T-helper 2 cell treated with Interferon-gamma antibody and Interleukin-4, amounts not matched to agents 100 ng/mL and 5 ng/mL, for 36 hours (primary cell): ENCODE measurements at places on chromosomes 13 and 19. TPM values are rescaled to one million over a fixed set of nuclear protein-coding genes. Genes with fewer than 3 reads are reported as not detected.

LCP1 gene
- 1,131 and 1,165 TPM in 2 replicates for total RNA-seq

VSTM1 gene
- not detected in 2 replicates for total RNA-seq

ZNF554 gene
- total RNA-seq = 2.9 and 3.4 TPM in 2 replicates

PCDH8 gene
- total RNA-seq = 1.2 and 1.3 TPM in 2 replicates

LGALS13 gene
- not detected in 2 replicates for total RNA-seq

CGB5 gene
- not detected in 2 replicates for total RNA-seq

ZNF829 gene
- total RNA-seq = 4.4 and 4.5 TPM in 2 replicates

RCBTB1 gene
- total RNA-seq = 18.8 and 19.7 TPM in 2 replicates

EFNB2 gene
- total RNA-seq = 0.07 and 0.11 TPM in 2 replicates

CCDC122 gene
- 0.23 and 0.27 TPM in 2 replicates for total RNA-seq

GJB6 gene
- 2.6 and 2.7 TPM in 2 replicates for total RNA-seq

MAST1 gene
- 0.73 and 1.0 TPM in 2 replicates for total RNA-seq

SLITRK5 gene
- total RNA-seq = not detected in 2 replicates

TMEM190 gene
- not detected in 2 replicates for total RNA-seq
